Upper lobe of left lung (tissue), 6 donors: ENCODE measurements at places on chromosomes 11 and 22. TPM values are rescaled to one million over a fixed set of nuclear protein-coding genes. Genes with fewer than 3 reads are reported as not detected.

FGF19 gene
- not detected for total RNA-seq

OR2AG2 gene
- not detected for total RNA-seq

CNTN5 gene
- 1.0 TPM for total RNA-seq

ADORA2A gene
- 7.3 TPM for total RNA-seq

MAML2 gene
- total RNA-seq = 23.3 TPM

PGA5 gene
- not detected for total RNA-seq

KRTAP5-10 gene
- not detected for total RNA-seq

DNA sequence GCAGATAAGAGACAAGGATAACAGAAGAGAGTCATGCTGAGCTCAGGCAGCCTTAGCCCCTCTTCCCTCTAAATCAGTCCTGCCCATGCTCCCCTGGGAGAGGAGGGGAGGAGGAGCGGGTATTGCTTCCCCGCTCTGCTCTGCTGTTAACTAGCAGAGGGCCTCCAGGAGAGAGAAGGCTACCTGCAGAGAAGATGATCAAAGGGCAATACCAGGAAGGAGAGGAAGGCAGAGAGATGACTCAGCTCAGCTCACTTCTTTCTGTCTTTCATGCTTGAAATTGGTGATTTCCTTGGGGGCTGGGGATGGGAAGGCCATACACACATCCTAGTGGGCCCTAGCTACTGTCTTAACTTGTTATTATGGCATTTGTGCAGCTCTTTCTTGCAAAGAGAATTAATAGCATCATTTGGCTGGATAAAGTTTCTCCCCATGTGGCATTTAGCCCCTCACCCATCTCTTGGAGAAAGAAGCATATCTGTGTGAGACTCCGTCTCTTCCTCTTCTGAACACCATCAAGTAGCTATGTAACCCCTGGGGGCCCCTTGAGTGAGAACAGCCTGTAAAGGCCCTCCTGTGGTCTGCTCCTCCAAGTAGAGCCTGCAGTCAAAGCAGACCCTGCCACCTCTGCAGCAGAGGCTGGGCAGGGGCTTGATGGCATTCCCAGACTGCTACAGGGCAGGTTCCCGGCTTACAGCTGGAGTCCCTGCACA lies 33.4 kb upstream of the AMOTL1 start:
- DNase-seq = no peak

DNA sequence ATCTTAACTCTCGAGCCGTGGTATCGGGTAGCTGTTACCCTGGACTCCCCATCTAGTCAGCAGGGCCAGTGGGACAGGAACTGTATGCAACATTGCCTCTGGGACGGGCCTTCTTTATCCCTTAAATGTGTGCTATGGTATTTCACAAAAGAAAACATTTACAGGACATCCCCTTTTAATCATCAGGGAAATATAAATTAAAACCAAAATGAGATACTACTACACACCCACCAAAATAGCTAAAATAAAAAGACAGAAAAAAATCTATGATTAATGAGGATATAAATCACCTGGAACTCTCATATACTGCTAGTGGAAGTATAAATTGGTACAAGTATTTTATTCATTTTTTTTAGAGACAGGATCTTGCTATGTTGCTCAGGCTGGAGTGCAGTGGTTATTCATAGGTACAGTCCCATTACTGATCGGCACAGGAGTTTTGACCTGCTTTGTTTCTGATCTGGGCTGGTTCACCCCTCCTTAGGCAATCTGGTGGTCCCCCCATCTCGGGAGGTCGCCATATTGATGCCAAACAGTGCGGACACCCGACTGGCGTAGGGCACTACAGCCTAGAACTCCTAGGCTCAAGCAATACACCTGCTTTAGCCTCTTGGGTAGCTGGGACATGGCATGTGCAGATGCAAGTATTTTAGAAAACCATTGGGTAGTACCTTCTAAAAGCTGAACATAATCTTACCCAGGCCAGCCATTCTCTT lies 9.3 kb downstream of the RSPH14 start:
- no peak for DNase-seq

GRCh38 chr11:69476509-69476961 lies 4.9 kb upstream of the LINC01488 start:
- DNase-seq = no peak

DNA sequence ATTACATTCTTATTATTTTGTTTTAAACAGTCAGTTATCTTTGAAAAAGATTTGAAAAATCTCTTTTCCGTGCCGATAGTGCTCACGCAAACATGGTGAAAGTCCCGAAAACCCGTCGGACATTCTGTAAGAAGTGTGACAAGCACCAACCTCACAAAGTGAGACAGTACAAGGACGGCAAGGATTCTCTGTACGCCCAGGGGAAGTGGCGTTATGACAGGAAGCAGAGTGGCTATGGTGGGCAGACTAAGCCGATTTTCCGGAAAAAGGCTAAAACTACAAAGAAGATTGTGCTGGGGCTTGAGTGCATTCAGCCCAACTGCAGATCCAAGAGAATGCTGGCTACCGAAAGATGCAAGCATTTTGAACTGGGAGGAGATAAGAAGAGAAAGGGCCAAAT lies 28.7 kb upstream of the CTSD start:
- DNase-seq = no peak

DNA sequence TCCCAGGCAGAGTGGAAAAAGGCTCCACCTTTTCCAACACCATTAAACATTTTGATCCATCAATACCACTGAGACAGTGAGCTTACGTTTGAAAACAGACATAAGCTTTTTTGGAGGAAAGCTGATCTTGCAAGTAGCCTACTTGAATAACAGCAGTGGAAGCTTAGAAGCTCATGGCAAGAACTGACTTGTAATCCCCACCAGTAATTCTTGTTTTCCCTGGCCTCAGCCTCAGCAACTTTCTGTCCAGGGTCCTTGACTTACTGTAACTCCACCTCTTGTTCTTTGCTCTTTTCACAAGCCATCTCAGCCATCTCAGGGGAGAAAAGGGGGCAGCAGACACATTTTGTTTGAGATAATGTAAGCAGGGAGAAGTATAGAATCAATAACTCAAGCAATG lies 12.3 kb upstream of the MPZL2 start:
- DNase-seq = no peak

GRCh38 chr22:17269224-17269606 lies 50.0 kb upstream of the ADA2 start:
- DNase-seq = no peak

DNA sequence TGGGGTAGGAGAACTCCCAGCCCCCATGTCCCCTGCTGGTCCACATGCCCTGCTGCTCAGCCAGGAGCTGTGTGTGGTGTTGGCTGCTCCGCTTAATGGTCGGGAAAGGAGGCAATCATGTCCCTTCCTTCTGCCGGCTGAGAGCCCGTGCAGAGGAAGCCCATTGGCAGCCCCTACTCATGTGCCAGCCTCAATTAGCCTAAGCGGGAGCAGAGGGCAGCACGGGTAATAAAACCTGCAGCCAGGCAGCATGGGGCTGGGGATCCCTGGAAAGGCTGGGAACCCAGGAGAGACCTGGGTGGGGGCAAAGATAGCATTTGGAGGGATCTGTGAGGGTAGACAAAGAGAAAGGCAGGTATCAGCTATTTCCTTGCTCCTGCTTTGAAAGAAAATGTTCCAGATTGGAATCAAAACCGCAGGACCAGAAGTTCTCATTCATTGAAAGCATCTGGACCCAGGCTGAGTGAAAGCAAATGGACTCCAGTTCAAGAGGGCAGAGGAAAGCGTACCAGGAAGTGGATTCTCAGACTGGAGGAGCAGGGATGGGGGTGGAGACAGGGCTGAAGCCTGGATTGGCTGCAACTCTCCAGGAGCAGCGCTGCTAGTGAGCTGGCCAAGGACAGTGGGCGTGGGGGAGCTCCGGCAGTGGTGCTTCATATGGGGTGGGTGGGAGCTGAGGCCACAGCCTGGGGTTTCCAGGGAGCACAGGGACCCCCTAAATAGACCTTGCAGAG lies 103.4 kb upstream of the NECTIN1 start:
- DNase-seq = no peak

DNA sequence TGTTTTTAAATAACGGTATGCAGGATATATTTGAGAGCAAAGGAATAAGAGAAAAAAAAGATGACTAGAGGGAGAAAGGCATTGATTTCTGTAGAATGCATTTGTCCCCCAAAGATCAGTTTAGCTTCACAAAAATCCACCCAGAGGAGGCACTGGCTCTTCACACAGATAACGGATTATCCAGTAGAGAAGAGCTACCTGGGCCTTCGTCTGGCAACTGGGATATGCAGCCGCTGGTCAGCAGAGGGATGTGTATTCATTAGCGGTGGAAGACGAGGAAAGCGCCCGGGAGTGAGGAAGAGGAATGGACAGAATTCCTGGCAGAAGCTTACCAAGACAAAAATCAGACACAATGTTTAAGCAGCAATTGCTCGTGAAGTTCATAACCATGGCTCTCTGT lies 5.6 kb upstream of the WT1 start:
- no peak for DNase-seq

GRCh38 chr22:42430528-42431125 lies 1.6 kb downstream of the NFAM1 start:
- peak; percentile 32 for DNase-seq

- no peak for DNase-seq
Observed at GRCh38 chr22:27903805-27904473, 15.1 kb downstream of the PITPNB start.

DNA sequence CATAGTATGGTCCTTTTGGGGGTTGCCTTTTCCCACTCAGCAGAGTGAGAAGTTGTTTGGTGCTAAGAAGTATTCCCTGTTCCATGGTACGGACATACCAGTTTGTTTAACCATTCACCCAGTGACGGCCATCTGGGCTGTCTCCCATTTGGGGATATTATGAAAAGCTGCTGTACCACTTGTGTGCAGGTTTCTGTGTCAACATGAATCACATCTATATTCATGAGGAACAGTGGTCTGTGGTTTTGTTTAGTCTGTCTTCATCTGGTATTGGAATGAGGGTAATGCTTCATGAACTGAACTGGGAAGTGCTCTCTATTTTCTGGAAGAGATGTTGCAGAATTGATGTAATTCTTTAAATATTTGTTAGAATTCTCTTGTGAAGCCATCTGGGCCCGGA lies 89.5 kb downstream of the TRMU start:
- no peak for DNase-seq

- no peak for DNase-seq
Observed at GRCh38 chr11:27184458-27185312, 144.1 kb downstream of the BBOX1 start.

DNA sequence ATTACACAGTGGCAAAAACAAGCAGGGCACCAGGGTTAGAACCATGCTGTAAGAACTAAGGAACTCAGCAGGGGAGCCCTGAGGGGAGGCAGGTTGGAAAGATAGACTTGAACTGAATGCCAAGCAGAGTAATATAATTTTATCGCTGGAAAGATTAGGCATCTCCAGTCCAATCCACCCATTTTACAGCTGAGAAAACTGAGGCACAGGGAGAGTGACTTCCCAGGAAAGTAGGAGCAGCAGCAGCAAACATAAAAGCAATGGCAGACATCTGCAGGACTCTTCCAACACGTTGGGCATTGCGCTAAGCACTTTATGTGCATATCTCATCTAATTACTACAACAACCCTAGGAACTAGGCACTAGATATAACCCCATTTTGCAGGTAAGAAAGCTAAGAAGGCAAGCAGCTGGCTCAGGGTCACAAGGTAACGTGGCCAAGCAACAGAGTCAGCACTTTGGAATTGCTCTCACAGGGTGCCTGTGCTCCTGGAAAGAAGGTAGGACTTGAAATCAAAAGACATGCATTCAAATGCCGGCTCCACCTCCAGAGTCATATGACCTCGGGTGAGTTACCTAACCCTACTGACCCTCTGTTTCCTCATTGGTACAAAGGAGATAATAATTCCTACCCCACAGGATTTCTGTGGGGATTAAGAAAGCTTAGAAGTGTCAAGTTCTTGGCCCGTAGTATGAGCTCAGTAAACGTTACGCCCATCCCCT lies 215.3 kb downstream of the BARX2 start:
- DNase-seq = no peak

GRCh38 chr11:70351646-70352045 lies 46.7 kb upstream of the CTTN start:
- no peak for DNase-seq

GRCh38 chr11:62401811-62402210 lies 17.0 kb upstream of the SCGB1A1 start:
- peak; percentile 67 for DNase-seq

GRCh38 chr22:40010746-40011145 lies 16.0 kb downstream of the FAM83F start:
- DNase-seq = no peak

DNA sequence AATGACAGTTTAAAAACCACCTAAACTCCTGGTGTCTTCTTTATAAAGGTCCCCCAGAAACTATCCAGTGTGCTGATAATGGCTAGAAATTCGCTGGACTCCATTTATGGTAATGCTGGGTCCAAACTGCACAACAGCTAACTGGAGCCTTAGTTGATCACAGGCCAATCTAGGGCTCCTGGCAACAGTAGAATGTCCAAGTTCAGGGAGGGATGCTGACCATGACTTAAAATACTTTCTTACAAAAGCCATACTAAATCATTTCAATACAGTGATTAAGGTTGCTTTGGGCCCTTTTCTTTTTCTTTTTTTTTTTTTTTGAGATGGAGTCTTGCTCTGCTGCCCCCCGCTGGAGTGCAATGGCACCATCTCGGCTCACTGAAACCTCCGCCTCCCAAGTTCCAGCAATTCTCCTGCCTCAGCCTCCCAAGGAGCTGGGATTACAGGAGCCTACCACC lies 14.5 kb upstream of the GAB2 start:
- no peak for DNase-seq

GRCh38 chr11:134460062-134460561 lies 48.1 kb upstream of the B3GAT1 start:
- DNase-seq = no peak

GRCh38 chr22:30869667-30870395 lies 98.7 kb downstream of the MORC2 start:
- no peak for DNase-seq

DNA sequence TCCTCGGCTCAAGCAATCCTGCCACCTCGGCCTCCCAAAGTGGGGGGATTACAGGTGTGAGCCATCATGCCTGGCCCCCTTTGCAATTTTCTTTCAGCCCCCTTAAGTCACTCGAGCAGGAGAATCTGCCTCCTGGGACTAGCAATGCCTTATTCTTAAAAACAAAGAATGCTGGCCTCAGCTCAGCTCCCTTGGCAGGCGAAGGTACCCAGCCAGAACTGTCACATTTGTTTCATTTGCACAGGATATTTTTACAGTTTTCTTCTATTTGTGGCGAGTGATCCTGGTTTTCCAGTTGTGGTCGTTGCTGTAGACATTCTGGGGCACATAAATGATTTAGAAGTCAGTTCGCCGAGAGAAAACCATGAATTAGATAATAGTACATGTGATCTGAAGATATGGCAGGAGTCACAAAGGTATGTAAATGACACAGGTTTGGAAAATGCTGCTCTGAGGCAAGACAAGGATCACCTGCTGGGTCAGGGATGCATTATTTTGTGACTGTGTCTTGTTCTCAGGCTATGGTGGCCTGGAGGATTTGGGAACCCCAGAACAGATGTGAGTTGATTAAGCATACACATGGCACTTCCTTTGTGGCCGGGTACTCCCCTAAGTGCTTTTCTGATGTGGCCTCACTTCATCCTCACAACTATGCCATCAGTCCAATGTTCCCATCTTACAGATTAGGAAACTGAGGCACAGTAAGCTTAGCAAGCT lies 51.2 kb upstream of the SLC22A12 start:
- DNase-seq = no peak

DNA sequence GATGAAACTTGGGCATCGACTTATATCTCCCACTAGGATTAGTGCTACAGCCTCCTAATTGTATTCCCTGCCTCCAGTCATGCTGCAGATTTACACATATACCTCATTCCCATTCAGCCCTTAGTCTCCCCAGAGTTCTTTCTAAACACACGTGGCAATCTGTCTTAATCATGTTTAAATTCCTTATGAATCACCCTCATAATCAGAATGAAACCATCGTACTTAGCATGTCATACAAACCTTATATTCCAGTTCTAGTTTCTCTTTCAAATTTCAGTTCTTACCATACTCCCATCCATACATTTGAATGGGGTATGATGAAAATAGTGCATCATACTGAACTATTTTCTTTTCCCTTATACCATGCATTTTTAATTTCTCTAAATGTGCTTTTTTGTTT lies 6.0 kb upstream of the OR10A2 start:
- no peak for DNase-seq
